Fibroblast of lung (primary cell): ENCODE measurements at places on chromosomes 12 and 14.

DNA sequence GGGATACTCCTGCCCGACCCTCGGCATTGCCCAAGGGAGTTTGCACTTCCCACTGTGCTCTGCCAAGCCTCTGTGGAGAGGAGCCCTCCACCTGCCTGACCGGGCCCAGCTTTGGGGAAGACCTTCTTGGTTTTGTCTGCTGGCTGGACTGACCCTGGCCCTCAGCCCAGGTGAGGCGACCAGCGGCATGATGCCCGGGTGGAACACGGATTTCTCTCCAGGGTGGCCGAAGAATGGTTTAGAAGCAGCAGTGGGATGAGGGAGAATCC is 15.6 kb downstream of the ZBTB42 start:
- H3K36me3 ChIP-seq = no peaks in the 10 kb centered on the region
- H3K4me3 ChIP-seq = peak overlapping the region; percentile 73
- no peak for DNase-seq
- no peaks in the 10 kb centered on the region for H3K27me3 ChIP-seq

GRCh38 chr12:121653999-121654398 is 15.5 kb downstream of the MORN3 start:
- no peaks in the 10 kb centered on the region for H3K27me3 ChIP-seq
- no peaks in the 10 kb centered on the region for H3K4me1 ChIP-seq
- no peak for DNase-seq
- H3K4me3 ChIP-seq = no peak overlapping the region
- H3K36me3 ChIP-seq = no peaks in the 10 kb centered on the region

- no peak overlapping the region for H3K4me3 ChIP-seq
- no peak for DNase-seq
- H3K4me1 ChIP-seq = peaks cover 9% of the 10 kb centered on the region
- H3K36me3 ChIP-seq = no peaks in the 10 kb centered on the region
- H3K27me3 ChIP-seq = no peaks in the 10 kb centered on the region
These were observed 89.1 kb downstream of the BBS10 start for GRCh38 chr12:76259106-76259505.

- no peaks in the 10 kb centered on the region for H3K27me3 ChIP-seq
- H3K36me3 ChIP-seq = no peaks in the 10 kb centered on the region
- H3K27ac ChIP-seq = no peak overlapping the region
- no peaks in the 10 kb centered on the region for H3K4me1 ChIP-seq
These were observed 276.5 kb downstream of the TMEM132C start for GRCh38 chr12:128543460-128543859.

DNA sequence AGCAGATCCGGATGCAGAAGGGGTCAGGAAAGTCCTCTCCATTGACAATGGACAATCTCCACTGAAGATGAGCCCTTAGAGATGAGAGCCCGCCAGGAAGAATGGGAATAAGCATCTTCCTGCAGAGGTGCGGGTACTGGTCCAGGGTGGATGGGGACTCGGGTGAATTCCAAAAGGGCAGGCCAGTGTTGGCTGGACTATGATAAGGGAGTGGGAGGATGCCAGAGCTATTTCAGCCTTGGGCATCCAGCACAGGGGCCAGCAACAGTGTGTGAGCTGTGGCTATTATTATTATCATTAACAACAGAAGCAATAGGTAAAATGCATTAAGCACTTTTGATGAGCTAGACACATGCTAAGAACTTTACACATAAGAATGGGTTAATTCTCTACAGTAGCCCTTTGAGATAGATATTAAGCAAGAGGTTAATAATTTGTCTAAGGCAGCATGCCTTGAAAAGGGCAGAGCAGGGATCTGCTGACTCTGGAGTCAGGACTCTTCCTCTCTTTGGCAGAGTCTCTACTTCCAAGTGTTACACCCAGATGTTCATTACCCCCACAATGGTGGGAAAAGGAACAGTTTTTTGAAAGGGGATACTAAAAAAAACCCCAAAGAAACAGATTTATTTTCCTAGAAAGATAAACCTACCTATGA is 55.2 kb downstream of the PRICKLE1 start:
- H3K4me1 ChIP-seq = no peaks in the 10 kb centered on the region
- H3K27me3 ChIP-seq = no peaks in the 10 kb centered on the region
- no peak overlapping the region for H3K27ac ChIP-seq
- no peak for DNase-seq
- no peaks in the 10 kb centered on the region for H3K36me3 ChIP-seq
- H3K4me3 ChIP-seq = no peak overlapping the region

DNA sequence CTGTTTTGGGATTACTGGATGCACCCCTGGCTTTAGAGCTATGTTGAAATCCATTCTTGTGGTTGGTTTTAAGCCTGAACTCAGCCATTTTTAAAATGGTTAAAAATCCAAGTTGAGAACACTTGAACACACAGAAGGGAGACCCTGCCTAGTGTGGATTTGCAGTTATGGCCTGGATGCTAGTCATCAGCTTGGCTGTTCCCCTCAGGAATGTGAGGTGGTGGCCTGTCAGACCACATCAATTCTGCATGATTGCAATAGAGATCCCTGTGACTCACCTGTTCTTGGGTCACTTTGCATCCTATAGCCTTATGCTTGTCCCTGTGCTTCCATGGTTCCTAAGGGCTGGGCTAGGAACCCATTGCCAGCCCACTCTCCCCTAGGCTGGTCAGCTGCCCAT is 454.1 kb downstream of the ATP23 start:
- no peaks in the 10 kb centered on the region for H3K36me3 ChIP-seq
- no peaks in the 10 kb centered on the region for H3K4me1 ChIP-seq
- no peaks in the 10 kb centered on the region for H3K27me3 ChIP-seq

- peaks cover 6% of the 10 kb centered on the region for H3K27me3 ChIP-seq
- H3K27ac ChIP-seq = no peak overlapping the region
- no peaks in the 10 kb centered on the region for H3K36me3 ChIP-seq
- H3K4me1 ChIP-seq = no peaks in the 10 kb centered on the region
- no peak overlapping the region for H3K4me3 ChIP-seq
- DNase-seq = peak; percentile 20
These were observed 16.1 kb upstream of the TSPAN9 start for GRCh38 chr12:3061059-3061458.

DNA sequence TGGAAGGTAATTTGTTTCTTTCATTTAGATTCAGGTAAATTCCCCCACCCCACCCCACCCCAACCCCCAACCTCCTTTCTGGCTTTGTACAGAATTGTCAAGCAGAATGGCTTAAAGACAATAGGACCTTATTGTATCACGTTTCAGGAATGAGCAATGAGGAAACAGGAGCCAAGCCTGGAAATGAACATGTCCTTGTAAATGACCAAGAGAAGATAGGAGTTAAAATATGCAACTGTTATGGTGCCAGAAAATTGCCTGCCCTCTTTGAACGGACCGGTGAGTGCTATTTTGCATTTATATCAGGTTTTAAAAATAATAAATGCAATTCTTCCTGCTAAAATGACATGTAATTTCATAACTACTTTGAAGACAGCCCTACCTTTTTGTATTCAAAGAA is 141.6 kb upstream of the PELI2 start:
- H3K4me1 ChIP-seq = no peaks in the 10 kb centered on the region
- no peak overlapping the region for H3K4me3 ChIP-seq
- no peaks in the 10 kb centered on the region for H3K36me3 ChIP-seq
- peak; percentile 34 for DNase-seq

DNA sequence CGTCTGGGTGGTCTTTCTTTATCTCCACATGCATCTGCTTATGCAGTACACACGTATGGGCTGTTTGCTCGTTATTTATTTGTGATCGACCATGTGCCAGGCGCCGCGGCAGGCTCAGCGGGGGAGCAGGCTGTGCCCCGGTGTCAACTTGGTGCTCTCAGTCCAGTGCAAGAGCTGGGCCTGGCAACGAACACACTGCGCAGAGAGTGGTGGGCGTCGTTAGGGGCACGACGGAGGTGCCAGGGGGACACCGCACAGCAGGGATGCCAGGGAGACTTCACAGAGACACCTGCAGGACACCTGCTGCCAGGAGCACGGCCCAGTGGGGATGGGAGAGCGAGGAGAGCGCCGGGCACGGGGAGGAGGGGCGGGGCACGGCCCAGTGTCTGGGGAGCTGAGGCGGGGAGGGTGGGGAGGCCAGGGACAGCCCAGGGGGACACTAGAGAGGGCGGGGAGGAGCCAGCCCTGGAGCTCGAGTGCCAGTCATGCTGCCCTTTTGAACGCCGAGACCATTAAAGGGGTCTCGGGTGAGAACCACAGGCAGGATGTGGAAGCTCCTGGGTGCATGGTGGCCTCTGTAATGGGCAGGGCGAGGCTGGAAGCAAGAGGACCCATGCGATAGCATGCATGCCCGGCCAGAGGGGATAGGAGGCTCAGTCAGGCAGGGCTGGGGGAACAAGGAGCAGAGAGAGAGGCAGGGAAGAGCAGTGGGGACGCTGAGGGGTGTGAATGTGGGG is 652 bp upstream of the LRCOL1 start:
- DNase-seq = no peak
- no peak overlapping the region for H3K27ac ChIP-seq
- H3K27me3 ChIP-seq = peaks cover 16% of the 10 kb centered on the region
- no peaks in the 10 kb centered on the region for H3K4me1 ChIP-seq

DNA sequence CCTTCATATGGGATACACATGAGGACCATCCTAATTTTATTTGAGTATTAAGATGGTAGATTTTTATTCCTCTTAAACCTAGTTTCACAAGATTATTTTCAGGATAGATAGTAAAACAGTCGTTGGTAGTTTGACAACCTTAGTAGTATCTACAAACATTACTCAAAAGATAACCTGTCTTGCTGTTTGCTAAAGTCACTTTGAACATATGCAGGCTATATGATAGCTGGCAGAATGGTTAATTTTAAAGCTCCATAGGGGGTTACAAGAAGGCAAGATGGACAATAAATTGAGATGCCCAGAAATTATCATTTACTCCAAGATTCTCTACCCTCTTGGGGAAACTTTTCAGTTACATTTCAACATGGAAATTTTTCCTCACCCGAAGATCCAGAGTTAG is 525.7 kb downstream of the SOX5 start:
- no peaks in the 10 kb centered on the region for H3K4me1 ChIP-seq
- no peaks in the 10 kb centered on the region for H3K36me3 ChIP-seq
- H3K4me3 ChIP-seq = no peak overlapping the region
- H3K27ac ChIP-seq = no peak overlapping the region
- no peaks in the 10 kb centered on the region for H3K27me3 ChIP-seq
- DNase-seq = no peak

- H3K4me1 ChIP-seq = peaks cover 6% of the 10 kb centered on the region
- no peaks in the 10 kb centered on the region for H3K36me3 ChIP-seq
These were observed 9.8 kb downstream of the SLC38A1 start for GRCh38 chr12:46259071-46259470.

DNA sequence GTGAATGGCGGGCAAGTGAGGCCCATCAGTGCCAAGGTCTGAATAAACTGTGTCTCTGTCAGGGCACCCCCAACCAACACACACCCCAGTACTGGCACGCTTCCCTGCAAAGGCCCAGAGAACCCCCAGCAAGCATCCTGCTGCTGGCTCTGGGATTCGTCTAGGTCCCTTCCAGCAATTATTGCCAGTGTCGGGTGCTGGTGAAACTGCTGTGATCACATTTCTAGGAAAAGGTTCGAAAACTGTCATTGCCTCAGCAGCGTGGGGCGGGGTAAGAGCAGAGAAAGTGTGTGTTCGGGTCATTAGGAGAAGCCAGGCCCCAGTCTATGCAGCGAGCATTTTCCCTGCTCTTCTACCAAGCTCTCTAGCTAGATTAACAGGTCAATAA is 2.5 kb downstream of the FAM222A start:
- H3K27me3 ChIP-seq = peaks cover 56% of the 10 kb centered on the region
- no peaks in the 10 kb centered on the region for H3K36me3 ChIP-seq
- no peaks in the 10 kb centered on the region for H3K4me1 ChIP-seq
- no peak overlapping the region for H3K4me3 ChIP-seq
- DNase-seq = no peak
- H3K27ac ChIP-seq = no peak overlapping the region

DNA sequence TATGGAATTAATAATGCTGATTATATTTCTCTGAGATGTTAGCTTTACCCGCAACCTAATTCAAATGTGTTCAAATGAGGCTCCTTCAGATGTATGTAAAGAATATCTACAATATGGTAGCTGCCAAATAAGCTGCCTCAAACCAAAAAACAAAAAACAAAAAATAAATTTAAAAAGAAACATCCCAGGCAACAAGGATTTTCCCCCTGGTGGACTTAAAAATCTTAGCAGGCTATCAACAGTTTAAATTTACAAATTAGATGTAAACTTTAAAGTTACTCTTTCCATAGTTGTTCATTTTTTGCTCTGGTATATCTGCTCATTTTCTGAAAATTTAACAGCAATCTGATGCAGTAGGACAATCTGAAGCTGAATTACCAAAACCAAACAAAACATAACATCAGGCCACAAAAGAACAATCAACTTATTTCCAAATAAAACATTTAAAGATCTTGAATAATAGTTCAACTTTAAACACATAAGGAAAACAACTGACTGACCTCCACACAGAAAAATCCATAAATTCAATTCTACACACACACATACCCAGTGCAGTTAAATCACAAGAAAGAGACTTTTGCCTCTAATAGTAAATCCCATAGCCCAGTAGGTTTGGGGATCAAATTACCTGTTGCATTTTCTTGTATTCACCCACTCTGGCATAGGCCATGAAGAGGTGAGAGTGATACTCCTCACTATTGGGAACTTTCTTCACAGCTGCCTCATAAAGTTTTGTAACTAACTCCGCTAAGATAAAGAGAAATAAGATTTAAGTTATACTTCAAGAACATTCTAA is 21.3 kb downstream of the NAA25 start:
- no peak for DNase-seq
- no peaks in the 10 kb centered on the region for H3K27me3 ChIP-seq
- no peak overlapping the region for H3K27ac ChIP-seq
- H3K36me3 ChIP-seq = no peaks in the 10 kb centered on the region
- H3K4me1 ChIP-seq = no peaks in the 10 kb centered on the region

GRCh38 chr12:12999271-12999958 is 650 bp downstream of the HEBP1 start:
- no peaks in the 10 kb centered on the region for H3K27me3 ChIP-seq
- peaks cover 19% of the 10 kb centered on the region for H3K4me1 ChIP-seq
- H3K36me3 ChIP-seq = no peaks in the 10 kb centered on the region
- H3K27ac ChIP-seq = peak overlapping the region; percentile 87
- DNase-seq = peak; percentile 19
- H3K4me3 ChIP-seq = peak overlapping the region; percentile 82

- no peak for DNase-seq
- no peaks in the 10 kb centered on the region for H3K36me3 ChIP-seq
These were observed 29.6 kb upstream of the OR5AU1 start for GRCh38 chr14:21185491-21185890.

DNA sequence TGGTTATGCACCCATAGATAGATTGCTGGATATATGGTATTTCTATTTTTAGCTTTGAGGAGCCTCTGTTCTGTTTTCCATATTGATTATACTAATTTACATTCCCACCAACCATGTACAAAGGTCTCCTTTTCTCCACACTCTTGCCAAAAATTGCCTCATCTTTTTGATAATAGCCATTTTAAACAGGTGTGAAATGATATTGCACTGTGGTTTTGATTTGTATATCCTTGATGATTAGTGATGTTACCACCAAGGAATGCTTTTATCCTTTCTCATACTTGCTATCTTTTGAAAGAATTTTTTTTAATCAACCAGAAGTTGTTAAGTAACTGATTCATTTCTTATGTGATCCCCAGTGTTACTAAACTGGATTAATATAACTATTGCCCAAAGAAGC is 60.0 kb downstream of the BBS10 start:
- H3K27me3 ChIP-seq = no peaks in the 10 kb centered on the region
- H3K36me3 ChIP-seq = no peaks in the 10 kb centered on the region
- no peak overlapping the region for H3K27ac ChIP-seq
- no peak overlapping the region for H3K4me3 ChIP-seq

- no peaks in the 10 kb centered on the region for H3K36me3 ChIP-seq
- no peak overlapping the region for H3K27ac ChIP-seq
- peaks cover 21% of the 10 kb centered on the region for H3K4me1 ChIP-seq
- no peak overlapping the region for H3K4me3 ChIP-seq
These were observed 24.0 kb downstream of the KITLG start for GRCh38 chr12:88556213-88556774.
